ENCODE measurements at places on chromosomes 2 and 18. TPM values are rescaled to one million over a fixed set of nuclear protein-coding genes. Genes with fewer than 3 reads are reported as not detected.

Gene SCYGR8
- not detected for total RNA-seq

Gene ST8SIA3
- total RNA-seq, result 7.2 TPM

Gene C2orf80
- 28.7 TPM for total RNA-seq

DNA sequence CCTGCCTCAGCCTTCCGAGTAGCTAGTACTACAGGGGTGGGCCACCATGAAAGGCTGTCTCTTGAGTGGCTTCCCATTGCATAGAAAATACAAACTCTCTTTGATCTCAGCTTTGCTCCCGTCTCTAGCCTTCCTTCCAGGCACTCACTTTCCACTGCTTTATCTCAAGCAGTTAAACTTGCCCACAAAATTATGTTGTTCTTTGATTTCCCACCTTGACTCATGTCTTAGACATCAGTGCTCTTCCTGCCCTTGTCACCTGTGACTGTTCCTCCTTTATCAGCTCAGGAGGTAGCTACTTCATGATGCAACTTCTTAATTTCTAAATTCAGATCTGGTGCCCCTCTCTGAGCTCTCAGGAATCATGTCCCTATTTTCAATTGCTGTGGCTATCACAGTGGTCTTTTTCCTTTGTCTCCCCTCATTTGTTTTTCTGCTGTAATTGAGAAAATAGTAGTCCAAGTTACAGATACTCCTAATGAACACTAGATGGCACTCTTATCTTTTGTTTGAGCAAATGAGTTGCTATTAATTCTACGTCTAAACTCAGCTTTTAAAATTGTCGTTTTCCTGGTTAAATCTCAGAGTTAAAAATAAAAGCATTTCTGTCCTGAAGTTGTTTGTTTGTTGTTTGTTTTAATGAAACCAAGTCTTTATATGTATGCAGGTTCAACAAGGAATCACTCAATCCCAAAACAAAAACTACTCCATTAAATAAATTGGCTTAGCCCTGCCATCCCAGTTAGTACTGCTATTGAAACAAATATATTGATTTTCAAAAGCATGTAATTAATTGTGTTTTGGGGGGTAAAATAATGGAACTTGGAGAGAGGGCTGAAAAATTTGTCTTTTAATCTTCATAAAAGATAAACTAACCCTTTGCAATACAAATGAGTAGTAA is 46.9 kb upstream of the GREB1L start:
- no peak for DNase-seq

- DNase-seq, result no peak
Observed at GRCh38 chr2:30417253-30417652, 29.8 kb upstream of the LCLAT1 start.

DNA sequence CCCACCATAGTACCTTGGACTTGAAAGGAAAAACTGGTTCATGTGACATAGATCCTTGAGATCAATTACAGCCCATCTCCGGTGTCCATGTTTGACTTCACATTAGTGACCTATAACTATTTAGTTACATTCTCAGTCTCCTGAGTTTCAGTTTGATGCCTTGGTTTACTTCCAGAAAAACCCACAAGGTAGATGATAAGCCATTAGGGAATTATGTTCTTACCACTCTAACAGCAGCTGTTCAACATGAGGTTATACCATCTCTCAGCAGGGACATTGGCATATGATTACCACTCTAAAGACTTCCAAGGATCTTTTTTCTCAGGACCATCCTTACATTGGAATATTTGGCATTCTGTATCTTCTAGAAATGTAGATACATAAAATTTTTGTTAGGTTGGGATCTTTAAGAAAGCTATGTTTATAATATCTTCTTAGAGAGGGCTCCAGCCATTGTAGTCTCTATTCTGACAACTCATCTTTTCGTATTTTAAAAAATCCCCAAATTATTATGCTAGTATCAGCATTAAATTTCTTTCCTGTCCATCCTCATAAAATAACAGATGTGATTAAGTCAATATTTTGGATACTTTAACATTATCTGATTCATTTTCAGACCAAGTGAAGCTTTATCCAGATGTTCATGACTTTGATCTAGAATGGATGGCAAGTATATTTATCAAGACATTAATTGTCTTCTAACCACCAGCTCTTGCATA is 258.9 kb downstream of the RDH14 start:
- DNase-seq, result no peak

GRCh38 chr2:86286516-86286915 is 50.9 kb downstream of the REEP1 start:
- DNase-seq, result no peak

DNA sequence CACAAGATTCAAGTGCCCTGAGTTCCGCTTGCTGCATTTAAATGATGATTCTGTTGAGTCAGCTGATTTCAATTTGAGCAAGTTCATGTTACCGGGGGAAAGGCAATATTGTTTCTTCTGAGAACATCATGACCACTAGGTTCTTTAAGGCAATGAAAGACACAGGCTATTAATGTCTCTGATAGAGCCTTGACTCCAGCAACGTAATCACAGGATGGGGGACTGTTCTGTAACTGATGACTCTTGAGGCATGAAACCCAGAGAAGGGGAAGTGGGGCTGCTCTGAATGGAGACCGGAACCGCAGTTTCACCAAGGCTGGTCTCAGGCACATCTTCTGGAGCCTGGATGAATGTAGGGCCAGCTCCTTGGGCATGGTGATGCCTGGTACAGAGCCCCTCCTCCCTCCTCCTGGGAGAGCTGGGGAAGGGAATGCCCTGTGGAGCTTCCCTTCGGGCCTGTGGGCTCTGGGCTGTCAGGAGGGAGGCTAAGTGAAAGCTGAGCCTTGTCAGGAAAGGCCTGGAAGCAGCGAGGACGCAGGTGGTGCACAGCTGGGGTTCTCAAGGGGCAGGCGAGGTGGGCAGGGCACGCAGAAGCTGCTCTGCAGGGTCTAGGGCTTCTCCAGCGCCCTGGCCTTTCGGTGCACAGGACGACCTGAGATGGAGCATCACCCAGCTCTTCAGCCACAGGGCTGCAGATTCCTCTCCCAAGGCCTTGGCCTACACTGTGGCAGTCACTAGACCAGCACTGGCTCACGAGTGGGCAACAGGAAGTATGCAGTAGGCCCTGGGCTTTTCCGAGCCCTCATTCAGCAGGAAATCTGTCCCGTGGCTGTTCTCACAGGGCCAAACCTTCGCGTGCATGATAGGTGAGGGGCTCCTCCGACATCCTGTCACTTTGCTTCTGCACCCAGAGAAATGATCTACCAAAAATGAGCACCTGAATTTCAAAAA is 36.6 kb upstream of the PRLH start:
- DNase-seq, result no peak

DNA sequence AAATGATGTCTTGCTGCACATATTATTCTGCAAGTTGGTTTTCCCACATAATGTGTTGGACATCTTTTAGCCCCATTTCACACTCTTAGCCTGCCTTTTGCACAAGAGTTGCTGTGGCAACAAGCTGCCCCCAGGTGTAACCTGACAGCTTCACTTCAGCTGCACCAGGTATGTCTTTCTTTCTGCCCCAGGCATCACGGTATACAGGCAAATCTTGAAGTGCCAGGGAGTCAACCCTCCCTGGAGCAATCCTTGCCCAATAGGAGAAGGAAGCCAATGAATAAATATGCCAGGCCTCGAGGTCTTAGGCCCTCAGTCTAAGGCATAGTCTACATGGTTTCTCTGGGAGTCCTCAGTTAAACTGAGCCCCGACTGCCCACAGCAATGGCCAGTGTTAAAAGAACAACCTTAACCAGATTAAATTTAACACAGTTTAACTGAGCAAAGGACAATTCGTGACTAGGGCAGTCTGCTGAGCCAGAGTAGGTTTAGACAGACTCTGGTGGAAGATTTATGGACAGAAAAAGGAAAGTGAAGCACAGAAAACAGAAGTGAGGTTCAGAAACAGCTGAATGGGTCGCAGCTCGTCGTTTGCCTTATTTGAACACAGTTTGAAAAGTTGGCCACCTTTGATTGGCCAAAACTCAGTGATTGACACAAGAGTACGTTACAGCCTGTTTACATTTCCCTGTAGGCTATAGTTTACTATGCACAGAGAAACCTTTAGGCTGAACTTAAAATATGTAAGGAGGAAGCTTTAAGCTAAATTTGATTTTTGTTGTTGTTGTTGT is 32.0 kb upstream of the C1QL2 start:
- DNase-seq, result no peak

- no peak for DNase-seq
Observed at GRCh38 chr2:200300638-200301314, 5.7 kb upstream of the SPATS2L start.

- no peak for DNase-seq
Observed at GRCh38 chr2:145777297-145777696, 1257.4 kb upstream of the ZEB2 start.

- DNase-seq, result no peak
Observed at GRCh38 chr2:195029804-195030654, 627.0 kb upstream of the SLC39A10 start.

Data from occipital lobe (tissue), 3 donors.